CD4-positive, alpha-beta memory T cell (primary cell): ENCODE measurements at places on chromosomes 6 and 20. TPM values are rescaled to one million over a fixed set of nuclear protein-coding genes. Genes with fewer than 3 reads are reported as not detected.

DNA sequence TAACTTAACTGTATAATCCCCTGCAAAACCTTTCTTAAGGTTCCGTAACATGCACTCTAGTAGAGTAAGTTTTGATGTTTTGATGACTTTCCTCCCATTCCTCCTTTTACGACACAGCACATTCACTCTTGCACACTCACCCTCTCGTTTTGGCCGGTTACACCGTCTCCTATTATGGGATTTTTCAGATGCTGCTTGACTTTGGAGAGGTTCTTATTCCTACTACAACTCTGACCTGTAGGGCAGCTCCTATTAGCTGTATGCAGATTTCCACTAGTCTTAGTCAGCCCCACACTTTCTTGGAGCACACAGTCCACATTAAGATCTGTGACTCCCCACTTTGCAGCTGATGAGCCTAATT, 223.7 kb upstream of the SYNCRIP start:
- H3K27ac ChIP-seq: no peak overlapping the region
- H3K4me3 ChIP-seq: no peak overlapping the region
- H3K27me3 ChIP-seq: no peaks in the 10 kb centered on the region
- no peak for DNase-seq

GRCh38 chr6:74731931-74732330, 473.9 kb downstream of the COL12A1 start:
- no peaks in the 10 kb centered on the region for H3K27me3 ChIP-seq
- no peak overlapping the region for H3K27ac ChIP-seq
- DNase-seq: no peak
- no peaks in the 10 kb centered on the region for H3K36me3 ChIP-seq
- H3K4me3 ChIP-seq: no peak overlapping the region

The GID8 gene
- total RNA-seq: 47.8 TPM

The SLC22A1 gene
- 1.00 TPM for total RNA-seq

- no peak overlapping the region for H3K4me3 ChIP-seq
- no peaks in the 10 kb centered on the region for H3K27me3 ChIP-seq
- DNase-seq: no peak
- no peaks in the 10 kb centered on the region for H3K36me3 ChIP-seq
- peaks cover 97% of the 10 kb centered on the region for H3K4me1 ChIP-seq
These were observed 10.9 kb downstream of the HIVEP2 start for GRCh38 chr6:142934106-142934505.

The TAGAP gene
- 161 TPM for total RNA-seq

DNA sequence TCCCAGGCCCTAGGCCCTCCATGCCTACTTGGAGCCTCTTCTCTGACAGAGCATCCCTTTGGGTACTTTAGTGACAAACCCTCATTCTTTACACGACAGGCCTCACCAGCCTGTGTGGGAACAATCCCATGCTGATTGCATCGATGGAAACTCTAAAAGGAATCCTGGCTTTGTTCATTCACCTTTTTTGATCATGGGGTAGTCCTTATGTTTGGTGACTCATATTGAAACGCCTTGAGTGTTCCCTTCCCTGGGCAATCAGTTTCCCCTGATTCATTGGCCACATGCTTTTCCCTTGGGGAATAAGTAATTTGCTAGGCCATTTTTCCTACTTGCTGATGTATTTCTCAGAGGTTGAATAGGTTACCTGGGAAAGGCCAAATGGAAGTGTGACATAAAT, 14.7 kb upstream of the TNFAIP3 start:
- no peak overlapping the region for H3K27ac ChIP-seq
- no peak overlapping the region for H3K4me3 ChIP-seq
- no peak for DNase-seq
- no peaks in the 10 kb centered on the region for H3K4me1 ChIP-seq
- H3K27me3 ChIP-seq: no peaks in the 10 kb centered on the region

DNA sequence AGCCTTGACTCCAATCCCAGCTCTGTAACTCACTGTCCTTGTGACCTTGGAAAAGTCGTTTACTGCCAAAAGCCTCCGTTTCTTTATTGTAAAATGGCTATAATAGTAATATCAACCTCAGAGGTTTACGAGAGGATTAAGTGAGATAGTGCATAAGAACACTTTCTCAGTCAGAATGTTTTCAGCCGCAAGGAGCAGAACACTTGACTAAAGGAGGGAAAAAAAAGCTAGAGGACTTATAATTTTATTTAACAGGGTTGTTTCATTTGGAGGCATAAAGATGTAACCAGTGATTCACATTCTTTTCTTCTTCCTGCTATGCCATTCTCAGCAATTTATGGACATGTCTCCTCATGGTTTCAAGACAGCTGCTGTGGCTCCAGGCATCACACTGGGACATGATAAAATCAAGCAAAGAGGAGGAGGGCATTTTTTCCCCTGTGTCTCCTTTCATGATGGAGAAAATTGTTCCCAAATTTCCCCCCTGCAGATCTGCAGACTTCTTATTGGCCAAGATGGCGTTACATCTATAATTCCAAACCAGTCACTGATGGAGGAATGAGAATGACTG, 143.0 kb upstream of the PTPN1 start:
- H3K4me3 ChIP-seq: no peak overlapping the region
- no peaks in the 10 kb centered on the region for H3K36me3 ChIP-seq
- peaks cover 13% of the 10 kb centered on the region for H3K4me1 ChIP-seq
- H3K27me3 ChIP-seq: no peaks in the 10 kb centered on the region
- no peak for DNase-seq

- no peak overlapping the region for H3K4me3 ChIP-seq
- H3K27me3 ChIP-seq: no peaks in the 10 kb centered on the region
- H3K27ac ChIP-seq: no peak overlapping the region
- no peaks in the 10 kb centered on the region for H3K4me1 ChIP-seq
These were observed 163.4 kb downstream of the UBE3D start for GRCh38 chr6:82902290-82902689.

- H3K27ac ChIP-seq: no peak overlapping the region
- no peak overlapping the region for H3K4me3 ChIP-seq
- DNase-seq: no peak
- H3K4me1 ChIP-seq: peaks cover 10% of the 10 kb centered on the region
These were observed 302.7 kb upstream of the ZFP64 start for GRCh38 chr20:52494244-52494643.

The BMP2 gene
- not detected for total RNA-seq

The CRIP3 gene
- 1.9 TPM for total RNA-seq

- no peaks in the 10 kb centered on the region for H3K27me3 ChIP-seq
- H3K4me1 ChIP-seq: no peaks in the 10 kb centered on the region
- H3K36me3 ChIP-seq: no peaks in the 10 kb centered on the region
These were observed 210.6 kb upstream of the PLCB4 start for GRCh38 chr20:8858181-8858787.

The FRMD1 gene
- total RNA-seq: not detected

The THBS2 gene
- not detected for total RNA-seq

DNA sequence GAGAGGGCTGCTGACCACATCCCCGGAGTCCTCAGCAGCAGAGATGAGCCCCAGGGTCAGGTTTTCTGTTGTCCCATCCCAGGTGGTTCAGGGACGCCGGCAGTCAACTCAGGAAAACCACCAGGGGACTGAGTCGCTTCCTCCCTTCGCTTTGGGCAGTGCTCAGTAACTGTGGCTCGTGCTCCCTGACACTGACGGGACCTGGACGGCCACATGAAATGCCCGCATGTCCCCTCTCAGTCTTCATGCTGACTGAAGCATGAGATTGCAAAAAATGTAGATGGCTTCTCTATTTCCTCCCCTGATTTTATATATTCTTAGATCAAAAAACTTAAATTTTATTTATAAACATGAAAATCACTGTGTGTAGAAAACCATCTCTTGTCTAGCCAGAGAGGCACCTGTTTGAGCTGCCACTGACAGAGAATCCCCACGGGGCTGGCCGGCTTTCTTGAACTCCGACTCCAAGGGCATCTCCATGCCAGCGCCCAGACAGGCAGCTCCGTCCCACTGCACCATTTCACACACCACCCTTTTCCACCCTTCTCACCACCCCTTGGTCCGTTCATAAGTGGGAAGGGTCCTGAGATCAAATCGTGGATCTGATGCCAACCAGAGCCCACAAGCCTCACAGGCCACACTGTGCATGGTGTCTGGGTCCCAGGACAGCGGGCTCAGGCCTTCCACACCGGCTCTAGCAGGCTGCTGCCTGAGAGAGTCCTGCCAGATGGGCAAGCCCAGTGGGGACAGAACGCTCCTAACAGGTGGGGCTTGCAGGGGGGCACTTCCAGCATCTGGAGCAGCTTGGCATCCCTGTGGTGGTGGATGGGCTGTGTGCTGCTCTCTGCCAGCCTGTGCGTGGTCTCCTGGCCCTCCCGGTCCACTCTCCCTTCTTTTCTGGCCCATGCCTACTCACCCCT, 98.2 kb downstream of the SMOC2 start:
- DNase-seq: no peak
- no peak overlapping the region for H3K4me3 ChIP-seq
- no peak overlapping the region for H3K27ac ChIP-seq
- no peaks in the 10 kb centered on the region for H3K36me3 ChIP-seq
- H3K4me1 ChIP-seq: no peaks in the 10 kb centered on the region
- no peaks in the 10 kb centered on the region for H3K27me3 ChIP-seq

DNA sequence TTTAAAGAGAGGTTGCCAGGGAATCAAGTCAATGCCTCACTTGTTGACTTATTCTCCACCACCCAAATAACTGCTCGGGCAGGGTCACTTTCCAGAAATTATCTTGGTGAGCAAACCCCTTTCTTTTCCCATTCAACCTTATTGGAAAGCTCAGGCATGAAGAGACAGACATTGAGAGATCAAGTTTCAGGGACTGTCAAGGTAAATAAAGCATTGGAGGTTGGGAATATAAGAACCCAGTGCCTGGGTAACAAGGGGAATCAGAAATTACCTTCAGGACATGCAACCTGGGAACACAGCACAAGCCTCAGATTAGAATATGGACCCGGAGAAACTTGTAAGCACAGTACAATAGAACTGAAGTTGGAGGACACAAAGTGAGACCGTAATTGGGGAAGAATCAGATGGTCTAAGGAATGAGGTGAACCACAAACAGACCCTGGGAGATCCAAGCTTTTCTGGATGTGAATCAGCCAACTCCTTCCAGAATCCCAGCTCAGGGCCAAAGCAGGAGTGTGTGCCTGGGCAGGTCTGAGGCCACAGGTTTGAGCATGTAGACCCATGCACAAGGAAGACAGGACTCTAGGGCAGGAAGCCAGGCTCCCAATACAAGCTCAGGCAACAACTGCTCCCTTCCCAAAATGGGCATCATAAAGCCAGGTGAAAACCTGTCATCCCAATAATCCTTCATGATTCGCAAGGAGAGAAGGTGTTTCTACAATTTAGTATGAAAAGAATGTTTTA, 512.8 kb downstream of the MAFB start:
- H3K36me3 ChIP-seq: no peaks in the 10 kb centered on the region
- no peaks in the 10 kb centered on the region for H3K27me3 ChIP-seq
- no peaks in the 10 kb centered on the region for H3K4me1 ChIP-seq
- DNase-seq: no peak

The RPS6KA2 gene
- 10.6 TPM for total RNA-seq

DNA sequence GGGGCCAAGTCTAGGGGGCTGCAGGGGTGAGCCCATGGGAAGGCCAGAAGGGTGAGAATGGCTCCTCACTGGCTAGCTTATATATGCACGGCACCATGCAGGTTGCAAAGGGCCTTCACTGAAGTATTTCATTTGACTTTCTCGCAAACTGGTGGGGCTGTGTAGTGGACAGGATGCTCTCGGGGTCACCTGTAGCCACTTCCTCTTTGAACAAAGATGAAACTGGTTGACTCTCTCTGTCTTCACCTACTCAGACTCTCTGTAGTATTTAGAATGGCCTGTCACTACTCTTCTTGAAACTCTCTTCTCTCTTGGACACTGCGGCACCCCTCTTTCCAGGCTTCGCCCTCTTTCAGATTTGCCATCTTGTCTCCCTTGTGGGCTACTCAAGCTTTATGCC, 560.5 kb downstream of the PKHD1 start:
- H3K36me3 ChIP-seq: no peaks in the 10 kb centered on the region
- H3K4me1 ChIP-seq: no peaks in the 10 kb centered on the region
- no peaks in the 10 kb centered on the region for H3K27me3 ChIP-seq
- H3K4me3 ChIP-seq: no peak overlapping the region
- H3K27ac ChIP-seq: no peak overlapping the region

GRCh38 chr6:26087284-26088115, at the start of gene HFE:
Gene HFE, plus strand, starts transcription at chr6:26087429. Its CDS starts 12 bp downstream, at chr6:26087441.
- no peaks in the 10 kb centered on the region for H3K27me3 ChIP-seq
- H3K4me1 ChIP-seq: peaks cover 36% of the 10 kb centered on the region
- H3K4me3 ChIP-seq: peak within 1 kb of the TSS; percentile 67
- DNase-seq: no peak

GRCh38 chr20:23211164-23211563, 125.0 kb upstream of the CD93 start:
- no peaks in the 10 kb centered on the region for H3K36me3 ChIP-seq
- no peaks in the 10 kb centered on the region for H3K4me1 ChIP-seq
- H3K4me3 ChIP-seq: no peak overlapping the region

GRCh38 chr6:26152226-26153101, 65.2 kb downstream of the HFE start:
- no peaks in the 10 kb centered on the region for H3K27me3 ChIP-seq
- no peaks in the 10 kb centered on the region for H3K36me3 ChIP-seq
- peaks cover 8% of the 10 kb centered on the region for H3K4me1 ChIP-seq
- H3K4me3 ChIP-seq: no peak overlapping the region
- H3K27ac ChIP-seq: no peak overlapping the region

The CHRNA4 gene
- total RNA-seq: not detected

DNA sequence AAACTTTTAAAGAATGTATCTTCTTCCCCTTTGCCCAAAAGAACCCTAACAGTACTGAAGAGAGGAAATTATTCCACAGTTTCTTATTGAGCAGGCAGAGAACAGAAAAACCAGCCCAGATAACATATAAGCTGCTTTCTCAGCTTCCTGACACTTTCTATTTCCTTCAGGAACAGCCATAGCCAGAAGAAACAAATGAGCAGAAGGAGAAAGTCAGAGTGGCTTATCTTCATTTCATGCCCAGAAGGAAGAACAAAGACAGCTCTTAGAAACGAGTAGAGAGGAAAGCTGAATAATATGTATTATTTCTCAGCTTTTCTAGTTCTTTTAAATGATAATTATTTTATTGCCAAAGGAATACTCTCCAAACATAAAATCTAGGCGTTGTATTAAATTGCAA, 793.7 kb downstream of the GRIK2 start:
- no peak overlapping the region for H3K27ac ChIP-seq
- no peak for DNase-seq
- no peaks in the 10 kb centered on the region for H3K36me3 ChIP-seq
- no peaks in the 10 kb centered on the region for H3K27me3 ChIP-seq
- H3K4me1 ChIP-seq: no peaks in the 10 kb centered on the region
- no peak overlapping the region for H3K4me3 ChIP-seq

GRCh38 chr20:36148439-36148838, 6.1 kb upstream of the EPB41L1 start:
- H3K4me1 ChIP-seq: no peaks in the 10 kb centered on the region
- no peak overlapping the region for H3K4me3 ChIP-seq
- no peak for DNase-seq
- H3K27ac ChIP-seq: no peak overlapping the region
- no peaks in the 10 kb centered on the region for H3K27me3 ChIP-seq
- no peaks in the 10 kb centered on the region for H3K36me3 ChIP-seq

GRCh38 chr6:157699777-157700636, 123.0 kb upstream of the SNX9 start:
- H3K4me3 ChIP-seq: no peak overlapping the region
- H3K36me3 ChIP-seq: no peaks in the 10 kb centered on the region
- DNase-seq: no peak
- H3K27me3 ChIP-seq: no peaks in the 10 kb centered on the region
- H3K27ac ChIP-seq: no peak overlapping the region

GRCh38 chr6:138336221-138336620, 41.5 kb upstream of the SMIM28 start:
- no peak overlapping the region for H3K27ac ChIP-seq
- no peaks in the 10 kb centered on the region for H3K36me3 ChIP-seq
- no peak for DNase-seq
- no peak overlapping the region for H3K4me3 ChIP-seq
- no peaks in the 10 kb centered on the region for H3K27me3 ChIP-seq
